GM12878 (cell line): ENCODE measurements at places on chromosomes 3 and 15. TPM values are rescaled to one million over a fixed set of nuclear protein-coding genes. Genes with fewer than 3 reads are reported as not detected.
A peak's percentile ranks its signal among the peaks of the same experiment; 100 is the strongest.

GRCh38 chr3:120688121-120688520, 6.1 kb upstream of the HGD start:
- H3K4me1 ChIP-seq: peaks cover 7% of the 10 kb centered on the region; the same call in 1 of the 2 replicates
- H3K27me3 ChIP-seq: no peaks in the 10 kb centered on the region
- H3K27ac ChIP-seq: peak overlapping the region; percentile 75
- peak; percentile 55 for DNase-seq
- H3K4me3 ChIP-seq: 0 out of 2 replicates have a peak overlapping the region, but pooled peaks have one; percentile 30

GRCh38 chr15:78404125-78404524, 33.9 kb upstream of the IREB2 start:
- H3K4me3 ChIP-seq: no peak overlapping the region
- no peaks in the 10 kb centered on the region; the same call in 1 of the 2 replicates for H3K27me3 ChIP-seq
- H3K27ac ChIP-seq: no peak overlapping the region
- no peaks in the 10 kb centered on the region for H3K36me3 ChIP-seq
- H3K4me1 ChIP-seq: no peaks in the 10 kb centered on the region
- no peak for DNase-seq

The FOXB1 gene
- not detected in 2 replicates for total RNA-seq

The ATP13A5 gene
- total RNA-seq: not detected in 2 replicates

- peaks cover 19% of the 10 kb centered on the region for H3K4me1 ChIP-seq
- no peaks in the 10 kb centered on the region for H3K27me3 ChIP-seq
- peak overlapping the region; percentile 57; the same call in 1 of the 2 replicates for H3K27ac ChIP-seq
These were observed 571 bp downstream of the FES start for GRCh38 chr15:90884719-90885431.

The MYL3 gene
- not detected in 2 replicates for total RNA-seq
